Stimulated activated CD8-positive, alpha-beta memory T cell treated with anti-CD3 and anti-CD28 coated beads, Interleukin-4, amount 100 ng/mL, for 4 hours (primary cell): ENCODE measurements at places on chromosomes 2 and 18.

DNA sequence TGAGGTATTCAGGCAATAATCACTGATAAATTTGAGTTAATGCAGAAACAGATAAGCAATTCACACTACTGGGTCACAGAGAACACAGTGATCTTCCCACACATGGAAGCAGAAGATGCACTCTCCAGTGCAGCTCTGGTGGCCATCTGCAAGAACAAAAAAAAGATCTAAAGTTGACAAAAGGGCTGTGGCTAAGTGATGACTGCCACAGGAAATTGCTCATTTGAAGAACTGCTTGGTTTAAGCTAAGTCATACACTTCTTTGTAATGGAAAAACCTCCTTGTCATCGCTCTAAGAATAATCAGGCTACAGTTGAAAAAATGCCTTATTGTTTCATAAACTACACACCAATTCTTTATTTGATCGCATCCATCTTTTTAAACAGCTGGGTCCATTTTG lies 115.1 kb downstream of the DTNB start:
- peak; percentile 29 for DNase-seq

- DNase-seq, result no peak
These were observed 123.2 kb downstream of the SMAD7 start for GRCh38 chr18:48827291-48828193.

DNA sequence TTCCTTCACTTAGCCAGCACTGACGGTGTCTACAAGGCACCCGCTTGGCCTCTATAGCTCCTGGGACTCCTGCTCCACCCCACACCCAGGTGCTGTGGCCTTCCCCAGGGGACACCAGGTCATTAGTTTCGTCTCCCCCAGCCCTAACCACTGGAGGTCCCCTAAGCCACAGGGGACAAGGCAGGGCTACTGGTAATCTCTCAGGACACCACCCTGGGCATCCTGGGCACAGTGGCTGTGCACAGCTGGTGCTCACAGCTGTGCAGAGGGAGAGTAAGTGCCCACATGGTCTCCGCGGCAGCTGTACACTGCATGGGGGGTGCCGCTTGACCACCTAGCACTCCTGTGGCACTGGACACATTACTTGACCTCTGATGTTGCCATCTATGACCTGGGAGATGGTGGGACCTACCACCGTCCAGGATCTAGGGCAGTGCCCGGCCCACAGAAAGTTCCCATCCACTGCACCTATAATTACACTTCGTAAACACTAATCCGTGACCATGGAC lies 134.0 kb downstream of the HDAC4 start:
- DNase-seq, result no peak

GRCh38 chr2:216739035-216739434 lies 43.7 kb upstream of the IGFBP5 start:
- DNase-seq, result no peak

DNA sequence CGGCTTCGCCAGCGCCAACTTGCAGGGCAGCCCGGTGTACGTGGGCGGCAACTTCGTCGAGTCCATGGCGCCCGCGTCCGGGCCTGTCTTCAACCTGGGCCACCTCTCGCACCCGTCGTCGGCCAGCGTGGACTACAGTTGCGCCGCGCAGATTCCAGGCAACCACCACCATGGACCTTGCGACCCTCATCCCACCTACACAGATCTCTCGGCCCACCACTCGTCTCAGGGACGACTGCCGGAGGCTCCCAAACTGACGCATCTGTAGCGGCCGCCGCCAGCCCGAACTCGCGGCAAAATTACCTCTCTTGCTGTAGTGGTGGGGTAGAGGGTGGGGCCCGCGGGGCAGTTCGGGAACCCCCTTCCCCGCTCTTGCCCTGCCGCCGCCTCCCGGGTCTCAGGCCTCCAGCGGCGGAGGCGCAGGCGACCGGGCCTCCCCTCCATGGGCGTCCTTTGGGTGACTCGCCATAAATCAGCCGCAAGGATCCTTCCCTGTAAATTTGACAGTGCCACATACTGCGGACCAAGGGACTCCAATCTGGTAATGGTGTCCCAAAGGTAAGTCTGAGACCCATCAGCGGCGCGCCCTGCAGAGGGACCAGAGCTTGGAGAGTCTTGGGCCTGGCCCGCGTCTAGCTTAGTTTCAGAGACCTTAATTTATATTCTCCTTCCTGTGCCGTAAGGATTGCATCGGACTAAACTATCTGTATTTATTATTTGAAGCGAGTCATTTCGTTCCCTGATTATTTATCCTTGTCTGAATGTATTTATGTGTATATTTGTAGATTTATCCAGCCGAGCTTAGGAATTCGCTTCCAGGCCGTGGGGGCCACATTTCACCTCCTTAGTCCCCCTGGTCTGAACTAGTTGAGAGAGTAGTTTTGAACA lies 15.1 kb downstream of the HOXD3 start:
- no peak for DNase-seq

DNA sequence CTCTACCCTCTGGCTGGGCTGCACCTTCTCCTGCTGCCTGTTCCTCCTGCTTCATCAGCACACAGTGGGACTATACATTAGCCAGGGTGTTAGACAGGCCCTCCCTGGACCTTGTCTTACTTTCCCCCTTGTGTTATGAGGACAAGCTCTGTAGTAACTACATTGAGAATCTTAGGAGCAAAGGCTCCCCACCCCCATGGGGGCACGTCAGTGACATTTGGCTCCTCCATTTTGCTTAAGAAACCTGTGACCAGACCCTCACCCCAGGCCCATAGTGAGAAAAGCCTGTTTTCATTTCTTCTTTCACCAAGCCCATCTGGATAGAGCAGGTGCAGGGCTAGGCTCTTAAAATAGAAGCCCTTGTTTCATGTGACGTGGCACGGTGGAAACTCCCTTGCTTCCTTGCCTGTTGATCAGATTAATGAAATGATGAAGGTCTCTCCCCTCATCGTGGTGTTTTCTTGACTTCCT lies 146.7 kb downstream of the RPIA start:
- DNase-seq, result no peak
